ENCODE measurements at places on chromosomes 2 and 18.

DNA sequence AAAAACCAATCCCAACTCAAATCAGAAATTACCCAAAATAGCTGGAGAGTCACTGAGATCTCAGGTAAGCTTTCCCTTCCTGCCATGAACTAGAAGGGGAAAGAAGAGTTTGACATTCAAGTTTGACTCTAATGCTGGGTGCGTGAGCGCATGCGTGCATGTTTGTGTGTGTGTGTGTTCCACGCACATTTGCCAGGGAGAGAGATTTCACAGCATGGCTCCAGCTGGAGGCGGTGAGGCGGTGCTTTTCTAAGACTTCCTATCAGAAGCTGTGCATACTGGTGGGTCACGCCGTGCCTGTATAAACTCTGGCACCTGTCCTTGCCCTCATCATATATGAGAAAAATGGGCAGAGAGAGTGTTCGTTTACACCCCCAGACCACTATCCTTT is 116.2 kb downstream of the MSH2 start:
- no peak for DNase-seq

GRCh38 chr2:161997916-161998471 is 76.0 kb downstream of the DPP4 start:
- DNase-seq = no peak

- DNase-seq = no peak
Observed at GRCh38 chr18:10441472-10441871, 13.0 kb upstream of the APCDD1 start.

DNA sequence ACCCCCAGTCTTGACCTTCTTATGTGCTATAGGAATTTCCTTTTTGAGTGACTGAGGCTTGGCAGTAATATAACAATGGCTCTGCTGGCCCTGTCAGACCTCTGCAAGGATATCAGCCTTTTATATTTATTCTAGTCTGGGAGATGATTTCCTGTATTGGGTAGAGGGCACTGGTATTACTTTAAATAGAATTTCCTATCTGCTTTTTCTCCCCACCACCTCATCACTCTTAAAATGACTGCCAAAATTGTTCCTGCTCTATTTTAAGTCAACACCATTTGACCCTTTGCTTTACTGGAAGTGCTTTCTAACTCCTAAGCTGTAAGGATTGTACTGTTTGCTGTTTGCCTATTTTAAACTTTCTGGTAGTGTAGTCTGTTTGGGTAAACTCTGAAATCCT is 658.4 kb upstream of the FSHR start:
- no peak for DNase-seq

- no peak for DNase-seq
Observed at GRCh38 chr2:236545248-236545658, 24.4 kb upstream of the ACKR3 start.

DNA sequence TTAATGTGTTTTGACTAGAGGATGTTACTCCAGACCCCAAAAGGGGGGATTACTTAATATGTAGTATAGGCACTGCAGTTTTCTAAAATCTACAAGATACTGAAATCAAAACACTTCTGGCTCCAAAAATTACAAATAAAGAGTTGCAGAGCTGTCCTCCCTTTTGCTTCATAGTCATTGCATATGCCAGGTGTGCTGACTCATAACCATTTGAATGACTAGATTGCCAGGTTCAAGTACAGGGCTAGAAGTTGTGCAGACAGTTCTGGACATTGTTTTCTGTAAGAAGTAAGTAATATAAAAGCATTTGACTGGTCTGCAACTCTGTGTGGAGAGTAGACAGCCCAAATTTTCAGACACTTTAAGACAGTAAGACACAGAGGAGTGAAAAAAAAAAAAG is 6.7 kb downstream of the CWC22 start:
- no peak for DNase-seq

- no peak for DNase-seq
Observed at GRCh38 chr18:475202-476031, 25.1 kb downstream of the COLEC12 start.

DNA sequence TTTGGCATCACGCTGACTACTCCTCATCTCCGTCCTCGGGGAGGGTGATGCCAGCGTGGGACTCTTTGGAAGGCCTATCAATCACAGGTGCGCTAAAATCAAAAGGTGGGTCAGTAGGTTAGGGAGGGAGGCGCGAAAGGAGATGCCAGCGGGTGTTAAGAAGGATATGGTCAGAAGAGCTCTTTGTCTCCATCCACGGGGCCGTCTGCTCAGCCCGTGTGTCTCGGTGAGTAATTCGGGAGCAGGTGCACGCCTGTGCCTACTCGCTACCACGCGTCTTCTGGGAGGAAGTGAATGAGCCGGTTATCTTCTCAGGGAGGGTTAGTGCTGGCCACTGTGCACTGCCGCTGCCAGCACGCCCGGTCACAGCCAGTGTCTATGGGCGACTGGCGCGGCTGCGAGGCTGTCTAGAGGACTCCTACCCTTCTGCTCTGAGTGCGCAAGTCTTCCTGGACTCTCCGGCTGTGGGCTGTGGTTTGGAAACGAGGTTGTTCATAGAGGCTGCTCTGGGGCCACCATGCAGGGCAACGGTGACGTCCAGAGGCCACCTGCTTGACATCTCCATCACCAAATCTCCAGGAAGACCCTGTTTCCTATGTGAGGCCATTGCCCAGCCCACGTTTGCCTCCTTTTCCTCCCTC is 153.4 kb downstream of the MBP start:
- DNase-seq = no peak

DNA sequence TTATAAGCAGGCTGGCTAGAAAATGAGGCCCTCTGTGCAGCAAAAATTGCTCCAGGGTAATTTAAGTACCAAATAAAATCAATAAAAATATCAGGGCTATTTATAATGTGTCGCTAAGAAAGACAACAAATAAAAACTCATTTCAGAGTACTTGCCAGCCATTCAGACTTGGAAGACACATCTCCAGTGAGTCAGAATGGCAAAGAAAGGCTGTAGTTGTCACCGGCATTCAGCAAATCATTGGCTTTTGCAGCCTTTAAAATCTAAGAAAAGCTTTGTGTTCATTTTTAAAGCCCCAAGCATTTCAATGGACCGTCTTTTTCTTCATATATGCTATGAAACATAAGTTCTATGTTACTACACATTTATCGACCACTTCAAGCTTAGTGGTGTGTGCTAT is 141.1 kb upstream of the HNMT start:
- no peak for DNase-seq

GRCh38 chr2:97970293-97971060 is 25.3 kb downstream of the TMEM131 start:
- peak; percentile 31 for DNase-seq

DNA sequence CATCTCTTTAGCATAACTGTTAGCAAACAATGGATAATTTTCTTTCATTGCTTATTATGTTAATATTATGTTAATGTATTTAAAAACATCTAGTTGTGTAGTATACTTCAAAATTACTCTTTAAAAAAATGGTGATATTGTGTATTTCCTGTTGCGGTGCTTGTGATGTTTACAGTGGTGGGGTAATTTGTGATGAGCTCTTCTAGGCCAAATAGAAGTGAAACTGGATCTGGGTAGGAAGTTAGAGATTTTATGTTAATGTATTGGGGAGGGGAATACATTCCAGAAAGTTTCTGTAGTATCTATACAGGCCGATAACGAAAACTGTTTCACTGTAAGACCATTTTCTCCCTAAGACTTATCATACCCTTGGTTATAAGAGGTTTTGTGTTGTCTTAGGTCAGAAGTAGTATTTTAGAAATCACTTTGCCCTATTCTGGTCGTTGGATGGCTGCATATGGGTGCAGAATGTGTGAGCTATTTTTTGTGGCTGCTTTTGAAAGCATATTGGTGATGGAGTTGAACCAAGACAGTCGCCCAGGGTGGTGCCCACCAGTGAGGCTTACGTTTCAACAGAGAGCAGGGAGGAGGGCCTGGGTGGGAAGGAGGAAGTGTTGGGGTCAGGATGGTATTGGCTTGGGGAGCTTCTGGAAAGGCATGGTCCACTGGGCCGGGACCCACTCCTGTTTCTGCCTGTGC is 5.8 kb downstream of the TSHZ1 start:
- no peak for DNase-seq

DNA sequence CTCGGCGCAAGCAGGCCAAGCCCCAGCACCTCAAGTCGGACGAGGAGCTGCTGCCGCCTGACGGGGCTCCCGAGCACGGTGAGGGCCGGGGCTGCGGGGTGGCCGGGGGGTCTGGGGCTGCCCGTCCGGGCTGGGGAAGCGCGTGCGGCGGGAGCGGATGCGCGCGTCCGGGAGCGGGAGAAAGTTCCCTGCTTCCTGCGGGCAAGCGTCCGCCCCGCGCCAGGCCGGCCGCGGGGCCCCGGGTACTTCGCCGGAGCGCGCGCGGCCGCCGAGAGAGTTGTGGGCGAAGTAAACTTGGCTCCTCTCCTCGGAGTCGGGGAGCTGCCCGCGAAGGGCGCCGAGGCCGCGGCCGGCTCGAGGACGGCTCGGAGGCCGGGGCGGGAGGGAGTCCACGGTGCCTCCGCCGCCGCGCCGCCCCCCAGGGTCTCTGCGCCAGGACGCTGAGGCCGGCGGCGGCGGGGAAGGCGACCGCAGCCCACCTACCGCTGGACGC is 707 bp downstream of the SALL3 start:
- no peak for DNase-seq

DNA sequence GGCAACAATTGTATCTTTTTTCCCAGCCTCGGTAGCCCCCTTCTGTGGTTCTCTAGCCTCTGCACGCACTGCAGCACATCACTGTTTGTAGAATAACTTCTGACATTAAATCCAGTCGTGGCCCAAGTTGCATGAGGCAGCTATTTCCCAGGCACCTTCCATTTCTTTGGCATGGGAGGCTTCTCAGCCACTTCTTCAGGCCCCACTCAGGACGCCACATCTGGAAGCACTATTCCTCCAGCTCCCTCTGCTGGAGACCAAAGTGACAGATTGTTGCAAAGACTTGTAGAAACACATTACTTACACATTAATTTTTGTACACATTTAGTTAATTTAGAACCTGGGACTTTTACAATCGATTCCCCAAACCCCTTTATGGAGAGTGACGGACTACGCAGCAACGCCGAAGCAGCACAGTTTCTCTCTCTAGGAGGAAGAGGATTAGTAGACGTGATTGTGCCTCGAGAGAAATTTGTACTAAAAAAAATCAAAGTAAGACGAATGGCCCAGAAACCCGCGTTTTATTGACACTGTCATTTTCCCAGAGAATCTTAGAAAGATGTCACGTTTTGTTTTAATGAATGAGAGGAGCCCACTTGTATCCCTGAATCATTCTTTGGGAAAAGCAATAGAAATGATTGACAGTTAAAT is 57.8 kb upstream of the RGPD5 start:
- peak; percentile 32 for DNase-seq

DNA sequence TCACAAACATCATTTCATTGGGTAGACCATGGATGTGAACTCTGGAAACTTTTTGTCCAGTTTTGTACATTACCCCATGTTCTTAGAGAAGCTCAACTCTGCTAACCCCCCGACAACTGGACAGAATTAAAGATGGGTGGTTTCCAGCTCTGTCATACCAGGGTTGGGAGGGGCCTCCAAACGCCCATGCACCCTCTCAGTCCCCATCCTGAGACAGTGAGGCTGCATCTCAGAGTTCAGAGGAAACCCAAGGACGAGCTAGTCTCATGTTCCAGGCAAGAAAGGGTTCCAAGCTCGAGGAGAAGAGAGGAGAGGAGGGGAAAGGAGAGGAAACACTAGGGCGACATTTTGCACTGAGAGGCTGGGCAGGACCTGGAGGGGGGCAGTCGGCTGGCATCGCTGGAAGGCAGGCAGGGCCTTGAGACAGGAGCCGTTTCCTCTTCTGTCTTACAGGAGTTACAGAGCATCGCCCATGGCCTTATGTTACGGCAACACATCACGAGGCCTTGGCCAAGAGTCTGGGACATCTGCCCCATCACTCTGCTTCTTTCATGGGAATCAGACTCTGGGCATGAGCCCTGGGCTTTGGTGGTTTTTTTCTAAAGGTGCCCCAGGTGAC is 16.4 kb downstream of the MAL start:
- no peak for DNase-seq

- DNase-seq = no peak
Observed at GRCh38 chr2:86219896-86220295, 20.6 kb downstream of the MRPL35 start.

GRCh38 chr2:121293450-121294325 is 8.7 kb upstream of the TFCP2L1 start:
- peak; percentile 62 for DNase-seq

- no peak for DNase-seq
Observed at GRCh38 chr2:83650898-83651297, 808.2 kb downstream of the SUCLG1 start.

GRCh38 chr2:144942516-144943256 is 422.8 kb upstream of the ZEB2 start:
- no peak for DNase-seq

- DNase-seq = no peak
Observed at GRCh38 chr18:49376046-49376445, 84.4 kb downstream of the DYM start.

- no peak for DNase-seq
Observed at GRCh38 chr2:220641137-220641536, 931.0 kb downstream of the EPHA4 start.

GRCh38 chr18:61921621-61922235 is 28.9 kb upstream of the RNF152 start:
- no peak for DNase-seq

DNA sequence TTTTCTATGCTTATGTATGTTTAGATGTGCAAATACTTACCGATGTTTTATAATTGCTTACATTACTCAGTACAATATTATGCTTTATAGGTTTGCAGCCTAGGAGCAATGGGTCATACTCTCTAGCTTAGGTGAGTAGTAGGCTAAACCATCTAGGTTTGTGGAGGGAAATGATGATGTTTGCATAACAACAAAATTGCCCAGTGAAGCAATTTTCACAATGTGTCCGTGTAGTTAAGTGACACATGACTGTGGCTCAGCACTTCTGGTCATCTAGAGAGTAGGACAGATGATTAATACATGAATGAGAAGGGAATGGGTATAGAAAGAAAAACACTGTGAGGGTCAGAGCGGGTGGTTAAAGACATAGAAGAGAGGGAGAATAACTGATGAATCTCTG is 2116.2 kb upstream of the PIK3C3 start:
- no peak for DNase-seq

DNA sequence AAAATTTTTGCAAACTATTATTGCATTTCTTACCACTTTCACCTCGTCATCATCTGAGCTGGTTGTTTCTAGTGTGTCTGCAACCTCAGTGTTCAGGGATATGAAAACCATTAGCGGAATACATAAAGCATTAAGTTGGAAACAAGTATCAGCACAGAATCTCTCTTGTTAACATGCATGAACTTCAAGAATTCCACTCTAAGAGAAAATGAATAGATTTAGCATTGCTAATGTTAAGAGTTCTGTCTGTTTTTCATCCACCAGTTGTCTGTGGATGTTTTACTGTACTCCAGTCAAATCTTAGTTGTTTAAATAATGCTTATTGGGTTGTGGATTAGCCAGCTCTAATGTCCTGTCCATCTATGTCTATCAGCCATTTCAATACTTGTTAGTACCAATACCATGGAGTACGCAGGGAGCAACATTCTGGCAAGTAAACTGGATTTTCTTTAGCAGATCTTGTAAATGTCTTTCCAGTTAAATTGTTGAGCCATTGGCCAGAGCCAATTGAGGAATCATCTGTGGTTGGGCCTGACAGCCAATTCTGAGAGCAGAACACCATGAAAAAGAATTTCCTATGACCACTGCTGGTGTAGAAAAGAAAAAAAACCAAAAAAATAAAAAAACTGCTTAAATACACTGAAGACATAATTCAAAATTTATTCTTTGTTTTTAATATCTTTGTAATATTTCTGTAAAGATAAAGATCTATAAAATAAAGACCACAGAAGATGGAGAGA is 82.5 kb downstream of the SLC8A1 start:
- no peak for DNase-seq

GRCh38 chr2:39571111-39571731 is 94.5 kb upstream of the TMEM178A start:
- DNase-seq = no peak

GRCh38 chr18:35051641-35052377 is 10.6 kb downstream of the MAPRE2 start:
- DNase-seq = peak; percentile 44

All from hematopoietic multipotent progenitor cell treated with erythropoietin and hydrocortisone succinate and interleukin-3 and kit ligand, for 8 days (in vitro differentiated cells).